ENCODE measurements at places on chromosomes 1 and 21.

GRCh38 chr1:4655674-4656532, 1.5 kb downstream of the AJAP1 start:
- no peak for DNase-seq

DNA sequence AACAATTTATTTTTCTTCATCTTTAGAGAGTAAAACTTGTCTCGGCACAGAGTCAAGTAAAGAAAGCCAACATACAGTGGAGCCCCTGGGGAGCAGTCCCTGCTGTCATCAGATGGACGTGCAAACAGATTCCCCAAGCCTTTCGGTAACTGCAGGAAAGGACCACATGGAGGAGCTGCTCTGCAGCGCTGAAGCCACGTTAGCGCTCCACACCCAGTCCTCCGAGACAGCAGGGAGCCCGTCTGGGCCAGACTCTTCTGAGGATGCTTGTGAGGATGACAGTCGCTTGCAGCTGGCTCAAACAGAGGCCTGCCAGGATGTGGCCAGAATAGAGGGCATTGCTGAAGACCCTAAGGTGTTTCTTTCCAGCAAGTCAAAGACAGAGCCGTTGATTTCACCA, 77.1 kb upstream of the SCCPDH start:
- DNase-seq = peak; percentile 54

DNA sequence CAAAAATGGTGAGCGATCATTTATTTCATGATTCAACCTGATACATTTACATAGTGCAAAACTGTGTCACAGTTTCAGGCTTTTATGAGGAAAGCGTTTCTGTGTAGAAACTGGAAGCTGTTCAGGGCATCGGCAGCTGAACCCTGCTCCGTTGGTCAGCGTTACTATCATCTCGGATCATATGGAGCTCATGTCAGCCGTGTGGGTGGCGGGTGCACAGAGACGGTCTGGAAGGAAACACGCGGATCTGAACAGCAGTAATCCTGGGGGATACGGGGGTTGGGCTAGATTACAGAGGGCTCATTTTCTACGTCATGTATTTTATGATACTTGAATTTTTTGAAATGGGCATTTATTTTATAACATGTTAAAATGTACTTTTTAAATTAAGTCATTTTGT, 15.1 kb downstream of the C1orf174 start:
- DNase-seq = no peak

DNA sequence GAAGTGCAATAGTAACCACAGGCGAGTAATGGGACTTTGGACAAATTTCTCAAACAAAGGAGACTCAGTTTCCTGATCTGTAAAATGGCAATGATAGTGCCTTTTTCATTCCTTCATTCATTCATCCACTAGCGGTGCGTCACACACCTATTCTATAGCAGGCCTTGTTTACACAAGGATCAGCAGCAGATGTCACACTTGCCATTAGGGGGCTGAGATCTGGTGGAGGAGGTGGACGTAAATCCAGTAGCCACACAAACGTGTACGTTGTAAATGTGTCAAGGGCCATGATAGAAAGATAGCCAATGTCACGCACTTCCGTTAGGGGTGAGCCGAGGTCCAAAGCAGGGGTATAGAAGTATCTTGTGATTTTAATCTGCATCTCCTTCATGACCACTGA, 34.2 kb downstream of the SERINC2 start:
- DNase-seq = no peak

DNA sequence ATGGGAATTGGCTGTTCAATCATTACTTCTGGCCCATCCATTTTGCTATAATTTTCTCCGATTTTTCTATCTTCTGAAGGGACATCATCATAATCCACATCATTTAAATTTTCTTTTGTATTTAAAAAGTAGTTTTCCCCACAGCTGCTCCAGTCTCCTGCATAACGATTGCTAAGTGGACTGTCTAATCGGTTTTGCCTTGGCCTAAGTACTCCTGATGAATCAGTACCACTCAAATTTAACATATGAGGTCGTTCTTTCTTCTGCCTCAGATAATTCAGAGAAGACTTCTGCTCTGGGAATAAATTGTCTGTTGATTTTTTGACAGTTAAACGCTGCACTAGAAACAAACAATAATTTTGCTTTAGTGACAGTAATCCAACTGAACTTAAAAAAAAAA, 41.9 kb downstream of the SYDE2 start:
- DNase-seq = no peak

DNA sequence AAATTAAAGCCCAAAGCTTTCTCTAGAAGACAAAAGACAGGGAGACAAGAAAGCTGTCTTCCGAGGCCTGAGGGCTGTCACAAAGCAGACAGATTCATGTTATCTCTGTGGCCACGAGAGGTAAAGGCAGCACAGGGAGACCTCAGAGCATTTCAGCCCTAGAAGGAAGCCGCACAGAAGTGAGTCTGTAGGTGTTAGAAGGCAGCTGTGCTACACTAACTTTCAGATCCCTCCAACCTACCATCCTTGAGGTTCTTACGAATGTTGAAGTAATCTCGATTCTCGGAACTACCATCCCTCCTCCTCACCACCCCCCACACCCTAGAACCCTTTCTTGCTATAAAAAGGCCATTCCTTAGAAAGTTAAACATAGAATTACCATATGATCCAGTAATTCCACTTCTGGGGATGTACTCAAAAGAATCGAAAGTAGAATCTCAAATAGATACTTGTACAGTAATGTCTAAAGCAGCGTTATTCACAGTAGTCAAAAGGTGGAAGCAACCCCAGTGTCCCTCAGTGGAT, 21.5 kb upstream of the LYST start:
- DNase-seq = no peak

- DNase-seq = no peak
Measured at GRCh38 chr1:10444795-10445397, 4.9 kb upstream of the CORT start.

DNA sequence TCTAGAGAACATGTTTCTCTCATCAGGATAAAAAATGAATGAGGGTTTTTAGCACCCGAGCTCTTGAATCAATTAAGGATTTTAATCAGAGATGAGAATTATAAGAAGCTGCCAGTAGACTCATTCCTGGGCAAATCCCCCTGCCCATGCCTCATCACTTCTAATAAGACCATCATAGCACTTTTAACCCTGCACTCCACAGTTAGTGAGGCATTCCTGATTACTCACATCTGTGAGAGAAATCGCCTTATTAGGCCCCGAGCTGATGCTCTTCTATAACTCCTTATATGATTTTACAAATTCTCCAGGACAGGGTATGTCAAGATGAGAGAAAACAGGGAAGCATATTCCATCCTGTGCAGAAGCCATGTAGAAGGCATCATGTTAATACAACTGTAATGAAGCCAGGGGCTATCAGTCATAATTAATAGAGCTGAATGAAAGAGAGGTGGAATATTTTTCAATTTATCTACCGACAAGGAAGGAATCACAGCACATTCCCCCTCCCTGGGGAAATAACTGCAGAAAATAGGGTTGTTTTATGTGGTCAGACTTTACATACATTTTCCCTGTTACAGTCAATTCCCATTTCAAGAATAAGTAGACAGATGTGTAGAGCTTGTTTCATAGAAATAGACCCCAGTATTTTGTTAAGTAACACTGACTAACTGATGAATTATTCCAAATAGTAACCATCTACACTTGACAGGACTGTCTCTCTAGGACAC, 272.7 kb downstream of the HHIPL2 start:
- DNase-seq = no peak

DNA sequence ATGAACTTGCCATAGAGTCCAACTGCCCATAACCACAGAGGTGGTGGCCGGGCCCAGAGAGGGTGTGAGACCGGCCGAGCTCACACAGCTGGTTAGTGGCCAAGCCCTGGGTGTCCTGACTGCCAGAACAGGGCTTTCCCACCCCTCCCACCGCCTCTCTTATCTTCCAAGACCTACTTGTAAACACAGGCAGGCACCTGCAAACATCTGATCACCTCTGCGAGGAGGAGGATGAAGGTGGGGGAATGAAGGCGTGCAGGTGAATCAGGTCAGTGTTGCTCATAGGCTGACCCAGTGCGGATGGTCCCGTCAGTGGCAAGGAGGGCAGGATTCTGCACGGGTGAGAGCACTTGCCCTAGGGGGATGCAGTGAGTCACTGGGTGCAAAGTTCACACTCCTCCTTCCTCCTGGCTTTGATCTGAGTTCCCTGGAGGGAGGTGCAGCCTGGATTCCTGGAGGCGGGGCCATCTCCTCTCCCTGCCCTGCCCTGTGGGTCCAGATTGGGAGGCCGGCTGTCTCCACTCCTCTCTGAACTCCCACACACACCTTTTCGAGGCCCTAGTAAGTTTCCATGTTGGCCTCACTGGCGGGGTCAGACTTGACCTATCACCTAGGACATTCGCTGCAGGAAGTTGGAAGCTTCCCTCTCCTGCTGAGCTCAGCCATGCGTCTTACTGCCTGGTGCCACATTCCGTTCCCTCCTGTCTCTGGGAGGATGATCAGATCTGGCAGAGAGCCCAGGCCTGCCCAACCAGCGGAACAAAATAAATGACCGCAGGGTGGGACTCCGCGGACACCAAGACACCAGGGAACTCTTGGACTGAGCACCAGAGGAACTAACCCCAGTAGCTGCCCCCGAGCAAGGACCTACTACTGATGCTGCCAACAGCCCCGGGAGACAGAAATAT, 7.3 kb downstream of the UQCRHL start:
- peak; percentile 94 for DNase-seq

GRCh38 chr21:35924714-35925301, 135.5 kb downstream of the SETD4 start:
- DNase-seq = peak; percentile 78

GRCh38 chr1:41192456-41193178, 49.5 kb downstream of the SCMH1 start:
- DNase-seq = no peak

DNA sequence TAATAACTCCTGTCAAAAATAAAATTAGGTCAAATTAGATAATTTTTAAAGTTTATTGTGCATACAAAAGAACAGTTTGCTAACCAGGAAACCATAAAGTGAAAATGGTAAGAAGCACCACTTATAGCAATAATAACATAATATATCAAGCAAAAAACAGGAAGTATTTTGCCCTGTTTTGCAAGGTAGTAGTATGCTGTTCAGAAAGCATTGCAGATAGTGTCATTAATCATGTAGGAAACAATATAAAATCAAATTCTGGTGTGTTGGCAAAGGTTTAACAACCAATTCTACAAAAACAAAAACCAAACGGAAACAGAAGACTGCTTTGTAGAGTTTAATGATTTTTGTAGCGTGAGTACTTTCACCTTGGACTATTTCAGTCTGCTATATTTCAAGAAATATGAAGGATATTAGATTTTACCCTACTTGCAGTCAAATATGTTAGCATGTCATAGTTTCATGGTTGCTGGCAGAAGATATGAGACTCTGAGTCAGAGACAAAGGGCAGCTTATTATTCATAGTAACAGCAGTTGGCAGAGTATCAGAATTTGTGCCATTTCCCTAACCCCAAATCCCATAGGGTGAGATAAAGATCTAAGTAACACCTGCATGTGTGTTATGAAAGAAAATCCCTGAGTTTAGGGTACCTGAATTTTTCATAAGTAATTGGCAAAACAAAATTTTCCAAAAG, 729.0 kb upstream of the BRINP3 start:
- DNase-seq = peak; percentile 25

GRCh38 chr1:3393024-3393986, 61.2 kb upstream of the ARHGEF16 start:
- DNase-seq = no peak

GRCh38 chr1:110170766-110171733, 20.8 kb downstream of the SLC6A17 start:
- no peak for DNase-seq

DNA sequence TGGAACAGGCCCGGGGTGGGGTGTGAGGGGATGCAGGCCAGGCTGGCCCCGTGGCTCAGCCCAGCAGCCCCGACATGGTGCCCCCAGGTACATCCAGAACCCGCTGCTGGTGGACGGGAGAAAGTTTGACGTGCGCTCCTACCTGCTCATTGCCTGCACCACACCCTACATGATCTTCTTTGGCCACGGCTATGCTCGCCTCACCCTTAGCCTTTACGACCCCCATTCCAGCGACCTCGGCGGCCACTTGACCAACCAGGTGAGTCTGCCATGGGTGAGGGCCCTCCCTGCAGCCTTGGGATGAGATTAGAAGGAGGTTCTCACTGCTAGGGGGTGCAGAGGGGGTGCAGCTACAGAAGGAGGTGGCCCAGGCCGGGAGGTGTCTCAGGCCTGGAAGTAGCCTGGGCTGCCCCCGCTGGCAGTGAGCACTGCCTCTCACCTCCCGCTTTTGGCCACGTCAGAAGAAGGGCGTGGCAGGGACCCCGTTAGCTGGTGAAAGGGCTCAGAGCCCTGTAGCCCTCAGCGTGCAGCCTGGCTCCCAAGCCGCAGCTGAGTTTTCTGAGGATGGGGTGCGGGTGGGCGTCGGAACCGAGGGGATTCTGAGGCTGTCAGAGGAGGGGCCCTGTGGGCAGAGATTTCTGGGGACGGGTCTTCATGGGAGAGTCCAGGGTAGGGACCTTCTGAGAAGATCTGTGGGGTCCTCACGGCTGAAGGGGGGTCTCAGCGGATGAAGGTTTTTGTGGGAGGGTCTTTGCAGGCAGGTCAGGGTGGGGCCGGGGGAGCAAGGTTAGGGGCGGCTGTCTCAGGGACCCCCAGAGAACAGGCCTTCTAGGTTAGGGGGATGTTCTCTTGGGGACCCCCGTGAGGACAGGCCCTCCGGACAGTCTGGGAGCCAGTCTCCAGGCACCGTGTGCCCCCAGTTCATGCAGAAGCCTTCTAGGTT, 10.4 kb downstream of the TTLL10 start:
- DNase-seq = no peak

GRCh38 chr21:42062236-42063022, 8.7 kb upstream of the UMODL1 start:
- DNase-seq = no peak

DNA sequence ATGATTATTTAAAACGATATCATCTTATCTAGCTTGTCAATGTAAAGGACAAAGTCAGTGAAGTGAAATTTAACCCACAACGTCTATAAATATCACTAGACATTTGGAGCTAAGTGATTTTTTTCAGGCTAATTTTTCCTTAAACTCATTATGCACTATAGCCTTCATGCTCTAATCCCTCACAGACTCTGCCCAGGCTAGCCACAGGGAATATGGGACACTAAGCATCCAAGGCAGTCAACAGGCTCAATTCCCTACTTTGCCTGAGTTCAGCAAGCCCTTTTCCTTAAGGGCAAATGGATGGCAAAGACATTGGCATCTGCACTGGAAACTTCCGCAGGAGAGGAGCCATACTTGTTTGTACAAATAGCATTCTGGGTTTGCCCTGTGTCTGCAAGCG, 577.0 kb downstream of the LMO4 start:
- DNase-seq = no peak

GRCh38 chr1:226682871-226683814, 55.9 kb downstream of the ITPKB start:
- no peak for DNase-seq

- no peak for DNase-seq
Measured at GRCh38 chr1:23624440-23624839, 65.1 kb upstream of the ID3 start.

DNA sequence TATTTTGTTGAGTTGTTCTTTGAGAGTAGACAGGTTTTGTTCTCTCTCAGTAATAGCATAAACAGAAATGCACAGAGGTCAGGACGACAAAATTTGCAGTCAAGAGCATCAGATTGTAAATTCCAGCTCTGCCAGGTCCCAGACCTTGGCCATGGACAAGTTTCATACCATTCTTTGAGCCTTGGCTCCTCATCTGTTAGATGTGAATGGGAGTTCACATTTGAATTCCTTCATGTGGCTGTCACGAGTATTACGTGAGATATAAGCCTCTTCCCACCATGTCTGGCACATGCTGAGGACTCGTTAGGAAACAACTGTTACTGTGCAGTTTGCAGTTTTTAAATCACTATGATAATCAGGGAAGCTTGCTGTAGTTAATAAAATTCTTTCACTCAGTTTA, 93.2 kb upstream of the KCTD3 start:
- no peak for DNase-seq

GRCh38 chr1:229162825-229163515, 107.9 kb upstream of the RAB4A start:
- DNase-seq = no peak

- DNase-seq = no peak
Measured at GRCh38 chr1:94332516-94332915, 85.7 kb upstream of the ABCD3 start.
